ENCODE measurements at places on chromosomes 3 and 15. TPM values are rescaled to one million over a fixed set of nuclear protein-coding genes. Genes with fewer than 3 reads are reported as not detected.

DNA sequence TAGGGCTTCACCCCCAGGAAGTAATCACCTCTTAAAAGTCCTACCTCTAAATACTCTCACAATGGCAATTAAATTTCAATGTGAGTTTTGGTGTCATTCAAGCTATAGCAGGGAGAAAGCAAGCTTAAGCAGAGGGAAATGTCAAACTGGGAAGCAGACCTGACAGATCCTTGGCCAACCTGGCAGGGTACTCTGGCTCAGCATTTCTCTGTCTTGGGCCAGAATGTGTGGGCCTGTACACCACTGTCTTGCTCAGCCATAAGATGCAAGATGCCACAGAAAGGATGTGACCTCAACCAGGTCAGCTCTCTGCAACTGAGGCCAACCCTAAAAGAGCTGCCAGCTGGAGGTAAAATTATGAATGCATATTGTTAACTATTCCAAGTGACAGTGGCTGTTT lies 130.6 kb upstream of the CMC1 start:
- DNase-seq = no peak

GRCh38 chr3:127373441-127374085 lies 85.7 kb upstream of the PRR20G start:
- DNase-seq = no peak

DNA sequence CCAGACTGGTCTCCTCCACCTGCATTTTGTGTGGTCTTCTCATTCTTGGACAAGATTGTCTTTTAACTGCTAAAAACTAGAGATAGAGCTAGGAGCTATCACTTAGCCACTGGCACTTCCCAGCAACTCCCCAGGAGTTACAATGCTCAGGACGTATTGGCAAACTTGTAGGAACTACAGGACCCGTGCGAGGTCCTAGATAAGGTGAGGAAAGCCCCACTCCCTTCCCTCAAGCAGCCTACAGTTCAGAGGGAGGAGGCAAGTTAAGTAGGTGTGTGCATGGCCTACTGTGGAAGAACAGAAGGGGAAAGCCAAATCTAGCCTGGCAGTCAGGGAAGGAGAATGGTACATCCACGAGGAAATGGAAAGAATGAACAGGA lies 504.7 kb upstream of the PROK2 start:
- DNase-seq = no peak

DNA sequence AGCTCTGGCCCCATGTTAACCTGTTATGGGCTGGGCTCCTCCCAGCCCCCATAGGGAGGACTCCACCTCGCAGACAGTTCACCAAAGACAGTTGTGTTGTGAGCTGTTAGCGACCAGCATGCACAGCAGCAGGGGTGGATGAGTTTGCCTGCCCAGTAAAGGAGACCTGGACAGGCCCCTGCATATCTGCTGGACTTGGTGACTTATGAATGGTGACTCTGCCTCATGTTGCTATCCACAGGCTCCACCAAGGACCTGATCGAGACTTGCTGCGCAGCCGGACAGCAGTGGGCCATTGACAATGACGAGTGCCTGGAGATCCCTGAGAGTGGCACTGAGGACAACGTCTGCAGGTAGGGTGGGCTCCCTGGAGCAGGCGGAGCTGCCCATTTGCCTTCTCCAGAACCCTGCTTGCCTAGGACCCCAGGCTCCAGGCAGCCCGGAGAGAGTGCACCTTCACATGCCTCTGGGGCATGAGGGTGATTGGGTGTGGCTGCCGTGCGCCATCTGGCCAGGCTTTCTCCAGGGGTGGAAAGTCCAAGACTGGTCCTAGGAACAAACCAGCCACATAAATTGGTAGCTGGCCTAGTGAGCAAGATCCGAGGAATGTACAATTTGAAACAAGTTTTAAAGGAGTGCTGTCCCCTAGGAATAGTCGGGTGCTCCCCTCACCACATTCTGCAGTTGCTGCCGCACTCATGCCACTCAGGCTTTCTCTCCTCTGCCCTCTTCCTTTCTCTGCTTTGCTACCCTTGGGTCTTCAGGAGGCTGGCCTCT lies 59.1 kb downstream of the FBLN2 start:
- DNase-seq = no peak

DNA sequence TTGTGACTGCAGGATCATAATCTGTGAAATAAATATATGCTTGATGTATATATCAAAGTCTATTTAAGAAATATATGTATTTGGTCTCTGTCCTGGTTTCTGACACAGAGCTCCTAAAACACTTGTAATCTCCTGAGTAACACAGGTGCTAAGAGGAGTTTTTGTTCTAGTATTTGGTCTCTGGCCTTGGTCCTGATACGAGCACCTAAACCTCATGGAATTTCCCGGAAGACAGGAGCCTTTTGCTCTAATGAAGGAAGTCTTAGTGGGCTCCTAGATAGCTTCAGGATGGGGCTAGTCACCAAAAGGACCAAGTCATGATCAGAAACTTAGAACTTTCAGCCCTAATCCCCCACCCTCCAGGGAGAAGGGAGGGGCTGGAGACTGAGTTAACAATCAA lies 19.2 kb upstream of the MUSTN1 start:
- DNase-seq = no peak

GRCh38 chr3:8678751-8679150 lies 34.2 kb upstream of the SSUH2 start:
- no peak for DNase-seq

Gene ZNF660
- 7.5 TPM for total RNA-seq

Gene AMT
- total RNA-seq = 29.1 TPM

GRCh38 chr15:47507221-47507985 lies 209.9 kb upstream of the SEMA6D start:
- no peak for DNase-seq

Gene ARHGEF26
- total RNA-seq = 19.0 TPM

GRCh38 chr3:33980252-33980651 lies 181.8 kb downstream of the PDCD6IP start:
- no peak for DNase-seq

- DNase-seq = no peak
Observed at GRCh38 chr3:78481050-78481449, 1286.7 kb downstream of the ROBO1 start.
